Astrocyte of the spinal cord (primary cell): ENCODE measurements at places on chromosomes 4 and X.

GRCh38 chrX:74383611-74384010 is 37.7 kb upstream of the SLC16A2 start:
- peak; percentile 53 for DNase-seq

GRCh38 chrX:129784371-129784770 is 4.6 kb downstream of the SASH3 start:
- DNase-seq, result no peak

GRCh38 chr4:73375328-73375741 is 28.8 kb upstream of the ALB start:
- DNase-seq, result no peak

DNA sequence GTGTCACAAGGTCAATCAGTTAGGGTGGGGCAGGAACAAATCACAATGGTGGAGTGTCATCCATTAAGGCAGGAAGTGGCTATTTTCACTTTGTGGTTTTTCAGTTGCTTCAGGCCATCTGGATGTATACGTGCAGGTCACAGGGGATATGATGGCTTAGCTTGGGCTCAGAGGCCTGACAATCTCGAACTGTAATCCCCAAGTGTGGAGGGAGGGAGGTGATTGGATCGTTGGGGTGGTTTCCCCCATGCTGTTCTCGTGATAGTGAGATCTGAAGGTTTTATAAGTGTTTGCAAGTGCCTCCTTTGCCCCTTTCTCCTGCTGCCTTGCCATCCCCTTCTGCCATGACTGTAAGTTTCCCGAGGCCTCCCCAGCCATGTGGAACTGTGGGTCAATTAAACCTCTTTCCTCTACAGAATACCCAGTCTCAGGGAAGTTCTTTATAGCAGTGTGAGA is 36.7 kb upstream of the STS start:
- no peak for DNase-seq

GRCh38 chr4:87165892-87166291 is 54.5 kb downstream of the KLHL8 start:
- DNase-seq, result no peak

- no peak for DNase-seq
Observed at GRCh38 chr4:153573221-153573620, 107.1 kb downstream of the TMEM131L start.

- DNase-seq, result no peak
Observed at GRCh38 chrX:29136904-29137303, 549.7 kb downstream of the IL1RAPL1 start.
